ENCODE measurements at places on chromosomes 5 and 9.
A peak's percentile ranks its signal among the peaks of the same experiment; 100 is the strongest.

- DNase-seq, result no peak
Measured at GRCh38 chr5:136197462-136198142, 4.6 kb upstream of the SMIM32 start.

DNA sequence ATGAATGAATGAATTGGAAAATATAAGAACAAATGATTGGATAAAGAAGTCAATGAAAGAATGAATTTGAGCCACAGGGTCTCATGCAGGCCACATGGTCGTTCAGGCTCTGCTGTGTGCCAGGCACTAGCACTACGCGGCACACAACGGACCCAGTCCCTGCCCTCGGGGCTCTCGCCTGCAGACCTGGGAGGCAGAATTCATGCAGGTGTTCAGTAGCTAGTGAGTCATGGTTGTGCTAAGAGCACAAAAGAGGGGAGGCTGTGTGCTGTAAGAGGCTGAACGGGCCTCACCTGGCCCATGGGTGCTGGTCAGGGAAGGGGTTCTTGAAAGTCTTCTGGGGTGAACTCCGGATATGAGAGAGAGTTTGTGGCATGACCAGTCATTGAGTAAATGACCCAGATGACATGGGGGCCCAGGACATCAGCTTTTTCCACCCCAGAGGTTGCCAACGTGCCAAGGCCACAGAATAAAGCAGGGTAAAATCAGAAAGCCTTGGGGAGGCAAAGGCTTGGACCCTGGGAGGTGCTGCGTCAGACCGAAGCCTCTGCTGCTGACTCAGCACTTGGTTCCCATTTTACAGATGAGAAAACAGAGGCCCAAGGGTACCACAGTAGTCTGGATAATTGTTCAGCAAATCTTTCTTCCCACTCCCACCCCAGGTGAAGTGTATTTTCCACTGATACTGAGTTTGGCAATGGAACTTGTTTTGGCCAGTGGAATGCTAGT, 264.3 kb upstream of the MVB12B start:
- DNase-seq, result no peak

DNA sequence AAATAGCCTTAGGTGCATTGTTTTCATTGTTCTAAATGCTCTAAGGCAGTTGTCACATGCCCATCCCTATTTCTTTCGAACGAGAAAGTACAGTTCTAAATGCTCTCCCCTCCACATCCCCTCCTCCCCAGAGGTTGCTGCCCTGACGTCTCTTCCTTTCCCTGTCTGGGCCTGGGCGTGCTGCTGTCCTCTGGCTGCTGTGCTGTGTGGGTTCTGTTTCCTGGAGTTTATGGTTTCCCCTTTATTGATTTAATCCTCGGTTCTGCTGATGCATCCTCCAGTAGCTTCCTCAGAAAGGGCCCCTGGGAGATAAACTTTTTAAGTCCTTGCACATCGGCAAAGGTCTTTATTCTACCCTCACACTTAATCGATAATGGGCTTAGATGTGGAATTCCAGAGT, 48.8 kb downstream of the MVB12B start:
- DNase-seq, result peak; percentile 39

DNA sequence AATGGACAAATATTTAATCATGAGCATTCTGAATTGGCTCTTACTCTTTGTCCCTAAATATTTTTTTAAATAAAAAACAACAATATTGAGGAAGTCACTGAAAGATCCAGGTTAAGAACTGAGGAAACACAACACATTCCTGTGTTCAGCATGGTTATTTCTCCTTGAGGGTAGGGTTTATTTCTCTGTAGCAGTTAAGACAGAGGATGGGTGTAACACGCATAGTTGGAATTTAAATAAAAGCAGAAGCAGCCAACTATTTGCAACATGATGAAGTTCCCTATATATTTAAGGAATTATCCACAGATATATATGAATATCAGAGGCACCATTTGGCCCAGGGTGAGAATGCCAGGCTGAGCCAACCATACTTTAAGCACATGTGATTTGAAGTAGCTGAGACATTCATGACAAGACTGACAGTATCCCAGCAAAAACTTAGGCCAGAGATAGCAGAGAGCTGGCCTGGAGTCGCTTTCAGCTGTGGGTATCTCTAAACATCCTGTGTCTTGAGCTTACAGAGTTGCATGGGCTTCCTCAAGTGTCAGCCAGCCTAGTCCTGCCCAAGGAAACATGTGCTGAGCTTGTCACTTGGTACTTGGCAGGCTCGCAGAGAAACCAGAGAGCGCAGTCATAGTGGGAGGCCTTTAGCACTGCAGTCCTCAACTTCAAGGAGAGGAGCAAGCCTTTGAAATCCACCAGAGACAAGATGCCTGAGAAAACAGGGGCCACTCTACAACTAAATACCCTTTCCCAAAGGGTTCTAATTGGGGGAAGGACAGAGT, 43.6 kb downstream of the SEMA5A start:
- no peak for DNase-seq

- no peak for DNase-seq
Measured at GRCh38 chr5:130237721-130238120, 333.5 kb downstream of the CHSY3 start.

Measured in DND-41 (cell line).